ENCODE measurements at places on chromosomes 16 and 17. TPM values are rescaled to one million over a fixed set of nuclear protein-coding genes. Genes with fewer than 3 reads are reported as not detected.

Gene KRTAP2-3
- not detected for total RNA-seq

Gene ABCC12
- 0.20 TPM for total RNA-seq

Gene ASPA
- total RNA-seq: not detected

Gene NPIPB9
- 1.6 TPM for total RNA-seq

Gene TBC1D3I
- total RNA-seq: 0.46 TPM

Data from A549 treated with ZK216348 at 1 μM for 4 hours (cell line).